Choroid plexus epithelial cell (primary cell): ENCODE measurements at places on chromosomes 5 and 9.

DNA sequence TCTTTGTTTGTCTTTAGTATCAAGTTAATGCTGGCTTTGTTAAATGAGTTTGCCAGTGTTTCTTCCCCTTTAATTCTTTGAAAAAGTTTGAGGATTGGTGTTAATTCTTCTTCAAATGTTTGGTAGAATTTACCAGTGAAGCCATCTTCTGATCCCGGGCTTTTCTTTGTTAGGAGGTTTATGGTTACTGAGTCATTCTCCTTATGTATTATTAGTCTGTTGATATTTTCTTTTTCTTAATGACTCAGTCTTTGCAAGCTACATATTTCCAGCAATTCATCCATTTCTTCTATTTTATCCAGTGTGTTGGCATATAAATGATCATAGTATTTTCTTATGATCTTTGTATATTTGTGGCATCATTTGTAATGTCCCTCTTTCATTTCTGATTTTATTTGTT lies 74.5 kb upstream of the SPINK5 start:
- no peak for DNase-seq

DNA sequence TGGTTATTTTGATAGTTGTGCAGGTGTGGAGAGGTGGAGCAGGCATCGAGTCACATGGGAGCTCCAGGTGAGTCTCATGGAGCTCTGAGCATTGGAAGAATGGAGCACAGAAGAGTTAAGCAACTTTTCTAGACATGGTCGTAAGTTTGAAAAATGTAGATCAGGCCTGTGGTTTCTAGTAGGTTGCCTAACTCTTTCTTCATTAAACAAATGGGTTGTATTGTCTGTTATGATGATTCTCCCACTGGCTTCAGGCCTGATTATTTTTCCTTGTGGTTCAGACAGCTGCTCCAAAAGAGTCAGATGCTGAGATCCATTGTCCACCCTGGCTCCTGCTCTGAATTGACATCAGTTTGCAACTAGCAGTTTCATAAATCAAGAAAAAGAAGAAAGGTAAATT lies 80.3 kb upstream of the RPS23 start:
- peak; percentile 81 for DNase-seq

- peak; percentile 74 for DNase-seq
Measured at GRCh38 chr9:105475302-105475701, 27.5 kb downstream of the FSD1L start.

GRCh38 chr5:138752341-138752950 lies 779 bp upstream of the CTNNA1 start:
- DNase-seq, result peak; percentile 35

- no peak for DNase-seq
Measured at GRCh38 chr9:18972675-18973074, 60.3 kb downstream of the SAXO1 start.

DNA sequence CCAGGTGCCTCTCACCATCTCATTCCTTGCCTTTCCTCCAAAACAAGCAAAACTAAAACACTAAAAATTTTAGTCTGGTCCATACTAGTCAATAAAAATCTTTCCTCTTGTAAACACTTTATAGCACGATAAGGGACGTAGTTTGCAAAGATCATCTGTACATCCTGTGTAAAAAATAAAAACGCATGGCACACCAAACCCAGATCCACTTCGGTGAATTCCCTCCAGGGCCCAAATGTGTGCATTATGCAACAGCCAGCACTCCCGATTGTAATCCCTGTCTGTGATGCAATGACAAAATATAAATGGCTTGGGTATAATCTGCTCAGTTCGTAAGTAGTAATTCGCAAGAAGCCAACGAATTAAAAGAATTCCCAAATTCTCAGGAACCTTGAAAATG lies 1.4 kb downstream of the FAM169A start:
- no peak for DNase-seq

DNA sequence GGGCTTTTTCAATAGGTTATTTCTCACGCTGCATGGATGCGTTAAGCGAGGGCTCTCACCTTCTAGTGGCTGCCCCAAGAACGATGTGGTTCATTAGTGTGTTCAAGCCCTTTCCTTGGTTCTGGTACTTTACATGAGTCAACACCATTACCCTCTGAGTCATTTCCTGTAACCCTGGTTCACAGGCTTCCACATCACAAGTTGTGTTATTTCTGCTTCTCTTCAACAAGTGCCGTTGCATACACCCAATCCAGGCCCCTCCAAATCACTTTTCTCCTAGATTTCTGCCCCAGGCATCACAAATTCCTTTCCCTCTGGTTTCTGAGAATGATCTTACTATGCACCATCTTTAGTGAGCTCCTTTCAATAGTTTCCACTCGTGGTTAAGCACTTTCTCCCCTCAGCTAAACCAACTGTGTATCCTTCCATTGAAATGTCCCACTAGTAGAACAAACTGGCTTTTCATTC lies 69.5 kb upstream of the RAD23B start:
- DNase-seq, result peak; percentile 95

- DNase-seq, result no peak
Measured at GRCh38 chr5:91052977-91053740, 330.0 kb downstream of the ARRDC3 start.

DNA sequence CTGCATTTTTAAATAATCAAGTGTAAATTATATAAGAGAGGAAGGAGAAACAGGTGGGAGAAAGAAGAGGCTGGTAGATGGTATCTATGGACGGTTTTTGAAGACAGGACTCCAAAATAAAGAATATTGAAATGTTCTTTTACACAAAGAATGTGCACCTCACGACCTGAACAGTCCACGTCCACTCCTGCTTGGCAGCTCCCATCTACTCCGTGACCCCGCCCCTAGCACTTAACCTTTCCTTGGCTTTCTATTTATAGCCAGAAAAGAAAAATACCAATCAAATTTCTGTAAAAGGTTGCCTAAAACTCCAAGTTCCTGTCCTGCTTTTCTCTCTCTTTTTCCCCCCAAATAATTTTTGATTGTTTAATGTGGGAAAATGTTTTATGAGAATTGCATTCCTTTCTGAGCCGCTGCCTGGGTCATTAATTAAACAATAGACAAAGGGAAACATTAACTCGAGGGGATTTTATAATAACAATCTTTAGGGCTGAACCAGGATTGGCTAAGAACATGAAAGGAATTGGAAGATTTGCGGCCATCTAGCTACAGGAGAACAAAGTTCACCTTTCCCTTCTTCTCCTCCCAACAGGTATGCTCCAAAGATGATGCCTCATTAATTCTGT lies 173.6 kb upstream of the MAP3K1 start:
- DNase-seq, result no peak

- DNase-seq, result no peak
Measured at GRCh38 chr9:131610231-131610761, 65.0 kb downstream of the PRRT1B start.

GRCh38 chr9:33248606-33249005 lies 8.6 kb downstream of the SPINK4 start:
- no peak for DNase-seq

DNA sequence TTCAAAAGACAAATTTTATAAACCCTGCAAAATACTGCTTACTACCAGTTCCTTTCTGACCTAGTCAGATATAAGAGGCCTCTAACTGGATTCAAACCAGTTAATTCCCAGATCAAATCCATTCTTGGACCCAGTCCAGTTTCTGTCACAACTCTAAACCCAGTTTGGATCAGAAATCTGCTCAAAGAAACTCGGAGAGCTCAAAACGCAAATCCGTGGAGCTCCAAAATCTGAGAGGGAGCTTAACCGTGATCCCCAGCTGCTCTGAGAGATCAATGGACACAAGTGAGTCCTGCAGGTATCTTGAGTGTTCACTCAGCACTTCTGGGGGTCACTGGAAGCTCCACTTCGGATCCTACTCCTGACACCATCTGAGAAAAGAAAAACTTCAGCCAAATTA lies 348.1 kb upstream of the PTGER4 start:
- DNase-seq, result no peak

- no peak for DNase-seq
Measured at GRCh38 chr9:70832492-70832891, 288.9 kb downstream of the TRPM3 start.

GRCh38 chr5:79800979-79801827 lies 111.6 kb downstream of the CMYA5 start:
- DNase-seq, result peak; percentile 32

GRCh38 chr5:72189146-72189545 lies 81.9 kb downstream of the MAP1B start:
- DNase-seq, result no peak

- DNase-seq, result no peak
Measured at GRCh38 chr5:104431981-104432380, 869.4 kb upstream of the NUDT12 start.

DNA sequence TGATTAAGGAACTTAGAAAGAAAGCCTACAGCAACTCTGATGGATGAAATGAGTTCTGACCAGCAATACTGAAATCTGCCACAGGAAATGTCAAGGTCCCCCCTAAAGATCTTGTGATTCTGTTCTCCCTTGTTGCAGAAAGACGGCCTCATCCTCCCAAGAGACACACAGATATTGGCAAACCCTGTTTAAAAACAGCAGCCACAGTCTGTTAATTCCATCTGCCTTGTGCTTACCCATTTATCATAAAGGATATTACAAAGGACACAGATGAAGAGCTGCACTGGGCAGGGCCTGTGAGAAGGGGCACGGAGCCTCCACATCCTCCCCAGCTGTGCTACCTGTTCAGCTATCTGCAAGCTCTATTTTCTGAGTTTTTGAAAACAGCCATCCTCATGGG lies 15.2 kb downstream of the RAPGEF1 start:
- DNase-seq, result no peak

- DNase-seq, result no peak
Measured at GRCh38 chr9:124125651-124125977, 114.0 kb downstream of the LHX2 start.

DNA sequence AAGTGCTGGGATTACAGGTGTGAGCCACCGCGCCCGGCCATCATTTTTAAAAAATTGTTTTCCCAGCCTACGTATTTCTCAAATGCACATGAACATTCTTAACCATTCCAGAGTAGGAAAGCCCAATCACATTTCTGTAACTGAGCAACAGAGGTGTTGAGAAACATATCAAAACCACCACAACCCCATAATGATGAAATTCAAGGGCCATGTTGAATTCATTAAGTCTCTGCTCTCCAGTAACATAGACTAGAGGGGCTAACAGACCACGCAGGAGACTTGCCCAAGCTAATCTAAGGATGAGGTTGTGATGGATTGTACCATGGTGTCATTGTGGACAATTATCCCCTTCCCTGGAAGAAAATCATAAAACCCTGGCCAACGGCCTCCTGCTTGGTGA lies 52.9 kb downstream of the MYO10 start:
- no peak for DNase-seq

DNA sequence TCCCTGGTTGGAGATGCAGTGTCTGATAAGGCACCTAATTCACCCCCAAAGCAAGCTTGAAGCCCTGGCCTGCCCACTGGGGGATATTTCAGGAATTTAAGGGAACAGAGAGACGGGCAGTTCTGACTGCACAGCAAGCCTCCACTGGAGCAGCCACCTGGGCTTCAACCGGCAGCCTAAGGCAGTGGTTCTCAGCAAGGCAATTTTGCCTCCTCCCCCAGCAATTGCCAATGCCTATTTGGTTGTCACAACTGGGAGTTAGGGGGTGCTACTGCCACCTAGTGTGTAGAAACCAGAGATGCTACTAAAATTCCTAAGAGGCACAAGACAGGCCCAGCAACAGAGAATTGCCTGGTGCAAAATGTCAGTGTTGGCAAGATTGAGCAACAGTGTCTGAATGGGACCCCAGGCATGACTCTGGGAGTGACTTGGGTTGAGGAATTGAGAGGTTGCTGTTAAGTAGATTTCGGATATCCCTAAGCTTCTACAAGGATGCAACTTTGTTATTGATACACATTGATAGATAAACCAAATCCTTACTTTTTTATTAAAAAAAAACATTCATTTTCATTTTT lies 58.7 kb upstream of the CTSL start:
- no peak for DNase-seq

DNA sequence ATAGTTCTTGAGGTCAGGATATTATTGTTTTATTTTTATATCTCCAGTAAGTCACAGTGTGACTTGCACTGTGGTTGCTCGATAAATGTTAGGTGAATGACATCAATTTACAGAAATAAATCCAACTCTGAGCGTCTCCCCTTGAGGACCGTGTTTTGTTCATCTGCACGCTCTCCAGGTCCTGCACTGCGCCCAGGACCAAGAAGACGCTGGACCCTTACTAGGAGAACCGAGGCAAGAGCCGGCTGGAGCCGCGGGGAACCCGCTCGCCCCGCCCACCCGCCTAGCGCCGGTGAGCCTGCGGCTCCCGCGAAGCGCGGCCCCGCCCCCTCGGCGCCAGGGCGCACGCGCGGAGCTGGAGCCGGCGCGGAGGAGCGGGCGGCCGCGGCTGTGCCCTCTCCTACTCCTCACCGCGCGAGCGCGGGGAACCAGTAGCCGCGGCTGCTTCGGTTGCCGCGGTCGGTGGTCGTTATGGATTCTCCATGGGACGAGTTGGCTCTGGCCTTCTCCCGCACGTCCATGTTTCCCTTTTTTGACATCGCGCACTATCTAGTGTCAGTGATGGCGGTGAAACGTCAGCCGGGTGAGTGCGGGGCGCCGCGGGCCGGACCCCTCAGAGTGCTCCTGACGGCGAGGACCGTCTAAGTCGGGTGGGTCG lies at the start of gene TMEM38B:
Gene TMEM38B (plus strand): TSS at position 352 of the 658 bp plus-strand sequence. CDS start 120 bp downstream, at position 472.
- DNase-seq, result peak; percentile 71

- DNase-seq, result peak; percentile 69
Measured at GRCh38 chr5:113663879-113664541, 150.5 kb downstream of the YTHDC2 start.

DNA sequence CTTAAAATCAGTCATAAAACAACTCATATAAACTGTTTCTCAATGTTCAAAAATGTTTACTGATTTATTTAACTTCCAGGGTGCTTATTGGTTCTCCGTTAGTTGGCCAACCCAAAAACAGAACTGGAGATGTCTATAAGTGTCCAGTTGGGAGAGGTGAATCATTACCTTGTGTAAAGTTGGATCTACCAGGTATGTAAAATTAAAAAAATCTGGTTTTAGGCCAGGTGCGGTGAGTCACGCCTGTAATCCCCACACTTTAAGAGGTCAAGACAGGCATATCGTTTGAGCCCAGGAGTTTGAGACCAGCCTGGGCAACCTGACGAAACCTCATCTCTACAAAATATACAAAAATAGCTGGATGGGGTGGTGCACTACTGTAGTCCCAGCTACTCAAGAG lies 73.7 kb downstream of the ITGA1 start:
- no peak for DNase-seq

GRCh38 chr9:75054368-75055001 lies 26.4 kb upstream of the CARNMT1 start:
- peak; percentile 7 for DNase-seq
